Aorta (tissue), 5 donors: ENCODE measurements at places on chromosomes 16 and 17. TPM values are rescaled to one million over a fixed set of nuclear protein-coding genes. Genes with fewer than 3 reads are reported as not detected.

DNA sequence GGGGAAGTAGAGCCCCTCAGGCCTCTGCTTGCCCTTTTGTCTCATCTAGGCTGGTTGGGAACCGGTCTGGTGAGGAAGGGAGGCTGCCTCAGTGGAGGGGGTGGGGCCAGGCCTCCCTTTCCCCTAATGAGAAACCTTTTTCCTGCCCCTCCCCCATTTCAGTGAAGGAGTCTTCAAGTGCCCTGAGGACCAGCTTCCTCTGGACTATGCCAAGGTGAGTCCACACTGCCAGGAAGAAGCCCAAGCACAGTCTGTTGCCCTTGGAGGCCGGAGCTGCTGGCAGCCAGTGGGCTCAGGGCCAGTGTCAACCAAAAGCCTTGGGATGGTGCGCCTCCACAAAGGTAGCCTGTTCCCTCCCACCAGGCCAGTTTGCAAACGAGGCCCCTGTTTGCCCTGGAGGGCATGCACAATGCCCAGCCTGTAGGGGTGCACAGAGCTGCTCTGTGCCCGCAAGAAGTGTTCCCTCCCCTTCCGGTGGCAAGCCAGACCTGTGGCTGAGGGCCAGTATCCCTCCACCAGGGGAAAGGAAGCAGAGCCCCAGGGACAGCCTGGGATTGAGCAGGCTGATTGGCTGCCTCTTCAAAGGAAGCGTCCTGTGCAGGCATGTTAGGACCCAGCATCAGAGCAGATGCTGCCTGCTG lies 3.4 kb downstream of the TRAF4 start:
- peak overlapping the region; percentile 20 for H3K27ac ChIP-seq
- peak; percentile 58 for DNase-seq
- no peak overlapping the region for H3K4me3 ChIP-seq
- no peaks in the 10 kb centered on the region for H3K27me3 ChIP-seq
- H3K4me1 ChIP-seq = no peaks in the 10 kb centered on the region

- no peaks in the 10 kb centered on the region for H3K4me1 ChIP-seq
- H3K27ac ChIP-seq = no peak overlapping the region
- H3K4me3 ChIP-seq = no peak overlapping the region
- no peaks in the 10 kb centered on the region for H3K27me3 ChIP-seq
- DNase-seq = no peak
Observed at GRCh38 chr17:13114601-13115031, 96.8 kb upstream of the ELAC2 start.

DNA sequence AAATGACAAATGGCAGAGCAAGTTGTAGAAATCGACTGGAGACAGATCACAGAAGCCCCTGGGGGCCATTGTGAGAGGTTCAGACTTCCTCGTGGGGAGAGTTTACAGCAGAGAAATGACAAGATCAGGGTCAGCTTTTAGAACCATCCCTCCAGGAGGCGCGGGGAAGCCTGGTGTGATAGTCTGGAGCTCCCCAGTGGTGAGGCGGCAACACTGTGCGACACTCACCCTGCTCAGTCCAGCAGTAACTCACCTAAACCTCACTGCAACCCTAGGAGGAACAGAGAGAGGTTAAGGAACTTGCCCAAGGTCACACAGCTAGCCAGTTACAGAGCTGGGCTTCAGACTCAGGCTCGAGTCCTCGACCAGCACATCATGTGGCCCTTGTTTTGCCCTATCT lies 123.4 kb upstream of the IRX3 start:
- H3K4me3 ChIP-seq = no peak overlapping the region
- no peaks in the 10 kb centered on the region for H3K36me3 ChIP-seq
- no peak for DNase-seq
- no peaks in the 10 kb centered on the region for H3K4me1 ChIP-seq
- H3K27me3 ChIP-seq = no peaks in the 10 kb centered on the region

DNA sequence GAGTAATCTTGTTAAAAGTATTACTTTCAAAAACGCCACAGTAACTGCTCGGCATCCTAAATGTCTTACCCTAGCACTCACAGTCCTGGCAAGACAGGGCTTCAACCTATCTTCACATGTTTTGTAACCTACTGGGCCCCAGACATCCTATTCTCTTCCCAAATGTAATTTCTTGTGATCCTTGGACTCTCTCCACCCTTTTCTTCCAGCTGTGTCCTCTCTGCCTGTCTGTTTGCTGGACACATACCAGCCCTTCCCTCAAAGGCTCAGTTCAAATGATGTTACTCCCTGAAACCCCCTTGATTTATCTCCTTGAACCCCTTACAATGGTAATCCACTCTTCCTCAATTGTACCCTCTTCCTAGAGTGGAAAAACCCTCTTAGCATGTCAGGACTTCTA lies 60.1 kb upstream of the CNEP1R1 start:
- no peaks in the 10 kb centered on the region for H3K27me3 ChIP-seq
- no peak overlapping the region for H3K27ac ChIP-seq
- DNase-seq = no peak
- no peaks in the 10 kb centered on the region for H3K36me3 ChIP-seq
- no peaks in the 10 kb centered on the region for H3K4me1 ChIP-seq

GRCh38 chr17:81230043-81230820 lies 7.5 kb upstream of the CEP131 start:
- H3K4me1 ChIP-seq = no peaks in the 10 kb centered on the region
- no peaks in the 10 kb centered on the region for H3K27me3 ChIP-seq
- no peak overlapping the region for H3K4me3 ChIP-seq
- DNase-seq = no peak
- peaks cover 2% of the 10 kb centered on the region for H3K36me3 ChIP-seq

The EVPLL gene
- total RNA-seq = not detected

The KRT23 gene
- 0.30 TPM for total RNA-seq

- H3K27ac ChIP-seq = no peak overlapping the region
- no peaks in the 10 kb centered on the region for H3K27me3 ChIP-seq
- no peaks in the 10 kb centered on the region for H3K36me3 ChIP-seq
- no peak overlapping the region for H3K4me3 ChIP-seq
- no peaks in the 10 kb centered on the region for H3K4me1 ChIP-seq
- DNase-seq = no peak
Observed at GRCh38 chr17:75976175-75976848, 2.7 kb downstream of the ACOX1 start.

- H3K27ac ChIP-seq = no peak overlapping the region
- no peak overlapping the region for H3K4me3 ChIP-seq
- no peak for DNase-seq
- H3K4me1 ChIP-seq = no peaks in the 10 kb centered on the region
- H3K36me3 ChIP-seq = no peaks in the 10 kb centered on the region
- no peaks in the 10 kb centered on the region for H3K27me3 ChIP-seq
Observed at GRCh38 chr16:53632526-53632925, 71.1 kb downstream of the RPGRIP1L start.

DNA sequence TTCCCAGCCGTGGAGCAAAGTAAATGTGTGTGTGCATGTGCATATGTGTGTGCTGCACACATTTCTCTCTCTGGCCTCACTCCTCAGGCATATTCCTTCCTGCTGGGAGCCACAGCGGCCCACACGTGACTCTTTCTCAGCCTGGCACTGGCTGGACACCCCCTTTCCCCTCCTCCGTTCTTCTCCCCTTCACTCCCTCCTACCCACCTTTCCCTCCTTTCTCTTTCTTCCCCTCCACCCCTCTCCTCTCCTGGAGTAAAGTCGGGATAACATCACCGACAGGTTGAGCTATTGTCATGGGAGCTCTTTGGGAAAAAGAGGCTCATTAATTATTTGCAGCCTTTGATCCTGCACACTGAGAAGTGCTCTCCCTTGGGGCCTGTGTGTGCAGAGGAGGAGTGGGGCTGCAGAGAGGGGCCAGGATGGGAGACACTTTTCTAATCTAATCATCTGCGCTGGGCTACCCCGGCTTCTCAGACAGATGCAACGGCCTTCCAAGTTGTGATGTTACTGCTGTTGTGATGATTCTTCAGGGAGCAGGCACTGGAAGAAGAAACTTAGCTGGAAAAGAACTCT lies 126.3 kb upstream of the HSBP1 start:
- H3K27ac ChIP-seq = no peak overlapping the region
- peak; percentile 42 for DNase-seq
- H3K4me1 ChIP-seq = no peaks in the 10 kb centered on the region
- no peaks in the 10 kb centered on the region for H3K27me3 ChIP-seq
- no peaks in the 10 kb centered on the region for H3K36me3 ChIP-seq

- no peak overlapping the region for H3K27ac ChIP-seq
- no peaks in the 10 kb centered on the region for H3K36me3 ChIP-seq
- no peaks in the 10 kb centered on the region for H3K27me3 ChIP-seq
Observed at GRCh38 chr17:61669522-61669921, 78.5 kb upstream of the NACA2 start.

The GAS2L2 gene
- not detected for total RNA-seq

GRCh38 chr16:69563605-69564580 lies 1.9 kb upstream of the NFAT5 start:
- H3K27ac ChIP-seq = no peak overlapping the region
- no peaks in the 10 kb centered on the region for H3K4me1 ChIP-seq
- DNase-seq = no peak
- no peaks in the 10 kb centered on the region for H3K27me3 ChIP-seq
- no peaks in the 10 kb centered on the region for H3K36me3 ChIP-seq

DNA sequence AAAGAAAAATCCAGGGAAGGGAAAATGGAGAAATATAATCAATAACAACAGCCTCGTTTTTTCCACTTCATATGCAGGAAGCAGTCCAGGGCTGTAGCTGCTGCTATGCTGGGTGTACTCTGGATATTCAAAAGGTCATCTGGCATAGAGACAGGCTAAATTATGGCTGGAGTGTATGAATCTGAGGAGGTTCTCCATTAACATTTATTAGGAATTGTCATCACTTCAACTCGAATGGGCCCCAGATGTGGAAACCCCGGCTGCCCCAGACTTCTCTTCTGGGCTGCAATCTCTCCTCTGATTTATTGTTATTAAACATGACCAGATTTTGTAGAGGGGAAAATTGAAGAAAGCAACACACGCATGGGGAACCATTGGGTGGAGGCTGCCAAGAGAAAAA lies 33.5 kb upstream of the SKAP1 start:
- H3K27me3 ChIP-seq = no peaks in the 10 kb centered on the region
- no peak overlapping the region for H3K4me3 ChIP-seq
- no peaks in the 10 kb centered on the region for H3K4me1 ChIP-seq
- H3K27ac ChIP-seq = no peak overlapping the region
- H3K36me3 ChIP-seq = no peaks in the 10 kb centered on the region

- H3K4me3 ChIP-seq = no peak overlapping the region
- no peak overlapping the region for H3K27ac ChIP-seq
- H3K27me3 ChIP-seq = no peaks in the 10 kb centered on the region
Observed at GRCh38 chr16:19804538-19805323, 79.9 kb downstream of the GPRC5B start.
